Right lung (tissue), 10 donors: ENCODE measurements at places on chromosomes 11 and 22. TPM values are rescaled to one million over a fixed set of nuclear protein-coding genes. Genes with fewer than 3 reads are reported as not detected.

GRCh38 chr11:113806406-113806805 is 26.8 kb downstream of the CLDN25 start:
- no peak for DNase-seq

GRCh38 chr11:64569300-64569970 is 21.6 kb upstream of the SLC22A12 start:
- DNase-seq: no peak

DNA sequence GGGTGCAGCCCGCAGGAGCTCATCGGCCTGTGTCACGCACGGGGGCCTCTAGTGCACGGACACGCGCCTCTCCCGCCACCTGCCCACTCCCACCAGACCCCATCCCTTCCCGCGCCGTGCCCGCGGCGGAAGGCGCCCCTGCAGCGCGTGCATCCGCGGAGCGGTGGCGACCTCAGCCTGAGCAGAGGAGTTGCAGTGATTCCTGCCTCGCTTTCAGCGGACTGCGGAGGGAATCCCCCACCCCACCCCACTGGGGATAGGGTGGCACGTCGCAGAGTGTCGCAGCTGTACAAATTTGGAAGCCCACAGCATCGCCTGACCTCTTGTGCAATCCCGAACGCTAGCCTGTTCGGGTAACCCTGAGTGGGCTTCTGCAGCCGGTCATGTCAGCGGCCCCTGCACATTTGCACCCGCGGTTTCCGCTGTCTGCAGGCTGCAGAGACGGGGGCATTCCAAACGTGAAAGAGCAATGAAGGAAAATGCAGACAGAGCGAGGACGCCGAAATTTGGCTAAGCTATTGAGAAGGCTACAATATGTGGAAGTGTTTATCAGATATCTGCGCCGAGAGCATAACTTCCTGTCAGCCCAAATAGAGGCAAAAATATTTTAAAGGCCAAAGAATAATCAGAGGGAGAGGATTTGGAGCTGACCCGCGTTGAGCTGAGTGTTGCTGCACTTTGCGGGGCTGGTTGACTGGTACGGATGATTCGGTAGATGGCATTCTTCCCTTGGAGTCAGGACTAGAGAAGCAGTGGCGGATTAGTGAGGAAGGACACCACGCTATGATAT is 617 bp upstream of the ARHGAP20 start:
- DNase-seq: peak; percentile 69

DNA sequence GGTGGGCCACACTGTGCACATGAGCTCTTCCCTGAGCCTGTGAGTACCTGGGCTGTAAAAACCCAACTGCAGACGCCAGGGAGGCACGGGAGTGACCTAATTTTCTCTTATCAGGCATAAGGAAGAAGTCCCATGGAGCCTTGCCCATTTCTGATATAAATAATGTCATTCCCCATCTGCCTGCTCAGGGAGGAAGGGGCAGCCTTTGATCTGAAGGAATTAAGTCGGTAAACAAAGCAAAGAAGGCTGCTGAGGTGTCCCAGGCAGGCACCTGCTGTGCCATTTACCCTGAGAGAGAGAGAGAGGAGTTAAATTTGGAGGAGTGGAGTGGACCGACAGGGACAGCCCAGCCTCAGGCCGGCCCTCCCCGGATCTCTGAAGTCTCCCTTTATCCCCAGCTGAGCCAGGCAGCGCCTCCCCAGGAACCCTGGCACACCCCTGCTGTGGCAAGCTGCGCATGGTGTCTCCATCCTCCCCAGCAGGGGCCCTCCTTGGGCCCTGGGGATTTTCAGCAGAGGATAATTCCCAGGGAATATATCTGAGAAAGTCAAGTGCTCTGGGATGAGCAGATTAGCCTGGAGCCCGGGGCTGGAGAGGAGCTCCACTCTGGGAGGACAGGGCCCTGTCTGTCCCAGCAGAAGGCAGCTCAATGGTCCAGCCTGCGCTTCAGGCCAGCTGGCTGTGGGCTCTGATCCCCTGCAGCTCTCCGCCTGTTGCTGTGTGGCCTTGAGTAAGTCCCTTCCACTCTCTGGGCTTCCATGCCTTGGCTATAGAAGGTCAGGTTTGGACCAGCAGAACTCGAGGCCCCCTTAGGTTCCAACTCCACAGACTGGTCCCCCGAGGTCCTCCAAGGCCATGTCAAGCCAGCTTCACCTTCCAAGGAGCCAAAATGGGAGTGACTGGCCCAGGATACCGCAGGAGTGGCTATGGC is 17.5 kb upstream of the CABP7 start:
- no peak for DNase-seq

GRCh38 chr22:37972527-37972926 is 11.8 kb downstream of the SOX10 start:
- DNase-seq: no peak

DNA sequence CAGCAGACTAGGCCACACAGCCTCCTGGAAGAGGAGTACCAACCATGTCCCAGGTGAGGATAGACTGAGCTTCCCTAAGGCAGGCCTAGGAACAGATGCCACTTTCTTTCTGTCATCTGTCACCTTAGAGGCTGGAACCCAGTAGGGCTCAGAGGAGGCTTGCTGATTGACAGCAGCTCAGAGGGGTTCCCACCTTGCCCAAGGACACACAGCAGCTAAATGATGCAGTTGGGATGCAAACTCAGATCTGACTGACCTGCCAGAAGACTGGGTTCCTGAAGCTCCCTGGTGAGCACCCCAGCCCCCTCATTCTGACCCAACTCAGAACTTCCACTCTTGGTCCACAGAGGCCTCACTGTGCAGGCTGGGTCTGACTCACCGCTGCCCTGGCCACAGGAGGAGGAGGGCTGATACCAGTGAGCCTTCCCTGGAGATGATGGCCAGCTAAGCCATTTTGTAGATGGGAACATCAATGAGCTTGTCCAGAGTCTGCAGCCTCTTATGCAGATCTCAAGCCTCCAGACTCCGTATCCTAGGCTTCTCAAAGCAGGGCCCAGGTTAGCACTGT is 14.0 kb downstream of the CAPN5 start:
- DNase-seq: no peak

DNA sequence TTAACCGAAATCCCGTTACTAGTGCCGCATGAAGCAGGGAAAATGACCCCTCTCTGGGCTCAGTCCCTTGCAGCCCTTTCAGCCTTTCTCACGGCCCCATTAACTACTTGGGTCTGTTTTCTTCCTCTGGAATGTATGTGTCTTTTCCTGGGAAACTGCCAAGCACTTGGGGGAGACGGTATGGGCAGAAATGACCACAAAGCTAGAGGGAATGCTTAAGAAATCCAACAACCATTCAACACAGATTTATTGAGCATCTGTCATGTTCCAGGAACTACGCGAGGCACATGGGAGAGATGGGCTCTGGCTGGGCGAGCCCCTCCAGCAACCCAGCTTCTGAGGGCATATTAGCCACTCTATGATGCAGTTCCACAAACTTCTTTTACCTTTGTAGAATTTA is 462.6 kb downstream of the BUD13 start:
- no peak for DNase-seq

GRCh38 chr11:34633640-34633989 is 12.7 kb downstream of the EHF start:
- DNase-seq: no peak

- DNase-seq: no peak
Measured at GRCh38 chr11:24267014-24267413, 229.8 kb upstream of the LUZP2 start.

DNA sequence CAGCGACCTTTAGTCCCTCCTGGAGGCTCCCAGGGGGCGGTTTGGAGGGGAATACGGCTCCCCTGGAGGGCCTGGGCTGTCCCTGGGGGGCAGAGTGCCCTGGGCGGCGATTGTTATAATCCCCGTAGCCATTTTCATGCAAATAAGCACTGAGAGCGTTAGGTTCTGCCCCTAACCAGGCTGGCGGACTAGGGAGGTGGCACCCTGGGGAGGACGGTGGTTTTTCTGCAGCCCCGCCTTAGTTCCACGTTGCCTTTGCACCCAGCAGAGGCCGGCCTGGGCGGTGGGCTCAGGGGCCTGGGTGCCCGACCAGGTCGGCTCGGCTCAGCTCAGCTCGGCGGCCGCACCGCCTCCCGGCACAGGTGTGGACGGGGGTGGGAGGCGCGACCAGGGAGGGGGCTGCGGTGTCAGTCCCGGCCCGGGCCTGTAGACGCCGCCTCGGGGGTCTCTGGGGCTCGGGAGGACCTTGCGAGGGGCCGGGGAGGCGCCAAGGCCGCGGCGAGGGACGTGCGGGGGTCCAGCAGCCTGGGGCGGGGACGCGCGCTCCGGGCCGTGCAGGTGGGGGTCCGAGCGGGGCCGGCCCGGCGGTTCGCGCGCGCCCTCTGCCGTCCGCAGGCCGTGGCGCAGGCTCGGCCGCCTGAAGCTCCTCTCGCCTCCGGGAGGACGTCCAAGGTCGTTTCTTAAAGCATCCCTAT is 2.3 kb upstream of the DUSP8 start:
- DNase-seq: no peak

- DNase-seq: no peak
Measured at GRCh38 chr22:43249789-43250471, 63.0 kb upstream of the TTLL12 start.

DNA sequence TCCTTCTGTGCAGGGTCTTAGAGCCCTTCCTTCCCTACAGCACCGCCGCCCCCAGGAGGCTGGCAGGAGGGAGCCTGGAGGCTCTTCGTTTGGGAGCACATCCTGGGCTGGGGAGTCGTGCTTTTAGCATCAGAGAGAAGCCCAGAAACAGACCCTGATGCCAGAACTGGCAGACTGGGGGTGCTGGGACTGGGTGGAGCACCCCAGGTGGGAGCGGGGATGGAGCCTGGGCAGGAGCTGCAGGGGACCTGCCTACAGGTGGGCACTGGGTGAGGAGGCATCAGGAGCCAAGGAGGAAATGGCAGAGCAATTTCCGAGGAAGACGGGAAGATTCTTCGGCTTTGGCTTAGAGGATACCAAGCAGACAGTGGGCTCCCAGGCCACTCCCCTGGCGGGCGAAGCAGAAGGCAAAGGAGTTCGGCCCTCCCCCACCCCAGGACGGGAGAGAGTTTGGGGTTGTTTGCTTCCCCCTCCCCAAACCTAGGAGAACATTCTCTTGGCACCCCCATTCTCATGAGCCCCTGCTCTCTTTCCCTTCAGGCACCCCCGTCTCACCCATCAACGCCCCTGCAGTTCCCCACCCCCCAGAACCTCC is 1.1 kb downstream of the SYT7 start:
- DNase-seq: no peak

GRCh38 chr22:35023692-35024363 is 42.1 kb upstream of the ISX start:
- DNase-seq: peak; percentile 15

- no peak for DNase-seq
Measured at GRCh38 chr22:41976961-41977566, 7.8 kb downstream of the SEPTIN3 start.

DNA sequence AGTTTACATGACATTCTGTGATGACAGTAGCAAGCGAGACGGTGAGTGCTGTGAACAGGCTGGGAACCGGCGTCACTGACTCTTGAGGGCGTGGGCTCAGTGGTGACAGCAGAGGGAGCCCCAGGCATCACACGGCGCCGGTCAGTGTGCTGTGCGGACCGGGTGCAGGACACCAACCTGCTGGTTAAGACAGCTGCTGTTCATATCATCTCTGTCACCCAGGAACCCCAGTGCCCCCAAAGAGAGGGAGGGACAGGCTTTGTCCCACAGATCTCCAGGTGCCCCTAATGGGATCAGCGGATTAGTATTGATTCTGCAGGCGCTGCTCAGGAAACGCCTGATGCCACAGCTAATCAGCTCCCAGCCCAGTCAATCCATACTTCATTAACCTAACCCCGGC is 18.4 kb downstream of the B3GAT1 start:
- no peak for DNase-seq

GRCh38 chr11:64649291-64649697 is 58.3 kb downstream of the SLC22A12 start:
- no peak for DNase-seq

DNA sequence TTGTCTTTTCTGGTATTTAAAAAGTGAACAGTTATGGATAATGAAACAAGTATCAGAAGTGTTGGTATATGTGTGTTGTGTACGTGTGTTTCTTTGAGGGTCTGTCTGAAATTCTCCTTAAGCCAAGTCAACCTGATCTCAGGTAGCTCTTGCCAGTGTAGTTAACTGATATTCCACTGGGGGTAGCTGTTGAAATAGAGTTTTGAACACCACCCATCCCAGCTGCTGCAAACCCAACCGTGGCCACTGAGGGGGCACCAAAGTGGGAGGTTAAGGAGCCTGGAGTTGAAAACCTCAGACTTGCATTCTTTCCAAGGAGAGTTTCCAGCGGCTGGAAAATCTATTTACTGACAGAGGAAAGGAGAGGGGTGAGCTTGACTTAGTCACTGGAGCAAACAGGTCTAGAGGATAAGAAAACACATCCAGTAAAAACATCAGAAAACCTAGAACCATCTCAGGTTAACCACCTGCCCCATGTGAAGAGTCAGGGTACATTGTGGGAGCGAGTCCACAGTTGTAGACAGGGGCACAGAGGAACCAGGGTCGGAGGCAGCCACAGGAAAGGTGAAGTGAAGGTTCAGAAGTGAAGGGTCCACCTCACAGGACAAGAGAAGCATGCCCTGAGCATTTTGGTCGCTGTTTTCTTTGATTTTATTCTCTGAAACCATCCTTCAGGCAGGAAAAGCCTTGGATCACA is 8.8 kb upstream of the CUL5 start:
- DNase-seq: no peak

DNA sequence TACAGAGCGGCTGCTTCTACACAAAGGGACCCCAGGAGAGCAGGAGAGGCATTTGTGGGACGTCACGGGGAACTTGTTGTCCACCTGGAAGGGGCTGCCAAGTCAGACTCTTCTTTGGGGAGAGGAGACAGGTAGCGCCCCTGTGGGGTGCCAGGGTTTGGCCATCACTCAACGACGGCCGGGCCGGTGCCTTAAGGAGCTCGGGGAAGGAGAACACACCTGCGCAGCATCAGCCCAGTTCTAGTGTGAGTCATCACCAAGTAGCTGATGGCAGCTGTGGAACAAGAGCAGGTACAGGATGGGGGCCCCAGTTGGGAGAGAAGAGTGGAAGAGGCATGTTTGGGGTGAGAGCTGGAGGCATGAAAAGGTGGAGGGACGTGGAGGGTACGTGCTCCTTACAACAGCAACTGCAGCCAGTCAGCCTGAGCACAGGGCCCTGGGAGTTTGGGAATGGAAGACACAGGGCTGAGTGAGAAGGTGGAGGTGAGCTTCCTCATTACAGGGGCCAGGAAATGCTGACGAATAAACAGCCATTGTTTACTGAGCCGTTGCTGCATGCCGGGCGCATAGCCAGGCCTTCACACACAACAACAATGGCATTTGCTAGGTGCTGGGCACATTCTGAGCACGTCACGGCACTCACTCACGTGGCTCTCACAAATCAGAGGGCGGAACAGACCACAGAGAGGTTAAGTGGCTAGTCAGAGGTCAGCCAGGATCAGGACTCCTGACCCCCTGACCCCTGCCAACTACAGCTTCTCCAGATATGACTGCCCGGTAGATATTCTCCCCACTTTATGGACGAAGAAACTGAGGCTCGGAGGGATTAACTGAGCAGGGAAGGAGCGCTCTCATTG is 29.1 kb upstream of the TP53I11 start:
- peak; percentile 31 for DNase-seq

GRCh38 chr11:88428959-88429358 is 91.4 kb upstream of the CTSC start:
- no peak for DNase-seq

- DNase-seq: no peak
Measured at GRCh38 chr11:22343371-22344032, 5.3 kb downstream of the SLC17A6 start.

- DNase-seq: no peak
Measured at GRCh38 chr11:65376138-65376713, 6.2 kb downstream of the SLC25A45 start.

Gene APOA5
- polyA plus RNA-seq: not detected

Gene MISFA
- 9.0 TPM for polyA plus RNA-seq

Gene GRIA4
- 0.51 TPM for polyA plus RNA-seq

Gene PATE3
- not detected for polyA plus RNA-seq

Gene CBX7
- polyA plus RNA-seq: 6.8 TPM

Gene ENTHD1
- polyA plus RNA-seq: not detected
